T-helper 2 cell (primary cell): ENCODE measurements at places on chromosomes 4 and X.

DNA sequence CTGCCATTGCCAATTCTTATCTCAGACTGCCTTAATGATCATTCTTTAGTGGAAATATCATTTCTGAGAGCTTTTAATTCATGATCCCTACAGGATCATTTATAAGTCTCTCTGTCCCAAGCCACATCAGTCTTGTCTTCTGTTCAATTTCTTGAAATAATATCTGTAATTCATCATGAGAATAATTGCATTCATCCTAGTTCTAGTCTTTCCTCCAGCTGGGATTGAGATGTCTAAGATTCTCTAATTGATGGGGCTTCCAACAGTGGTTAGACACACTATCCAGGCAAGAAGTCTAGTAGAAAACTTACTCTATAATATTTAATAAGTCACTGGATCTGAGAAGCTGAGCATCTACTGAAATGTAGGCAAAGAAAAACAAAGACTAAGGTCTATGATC is 854.7 kb upstream of the ADGRL3 start:
- DNase-seq: no peak

GRCh38 chrX:48632207-48632606 is 34.9 kb downstream of the WDR13 start:
- no peak for DNase-seq

DNA sequence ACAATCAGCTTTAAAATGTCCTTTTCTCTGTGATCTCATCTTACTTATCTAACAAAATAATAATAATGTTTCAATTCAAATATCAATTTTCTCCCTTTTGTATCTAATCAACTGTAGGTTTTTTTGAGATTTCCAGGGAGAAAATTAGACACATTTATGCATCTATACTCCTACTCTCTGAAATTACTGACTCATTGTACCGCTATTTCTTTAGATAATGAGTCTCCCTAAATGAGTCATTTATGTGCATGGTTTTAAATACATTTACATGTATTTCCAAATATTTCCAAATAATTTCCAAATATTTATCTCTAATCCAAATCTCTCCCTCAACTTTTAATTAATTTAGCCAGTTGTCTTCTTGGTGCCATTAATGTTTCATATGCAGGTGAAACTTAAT is 621.0 kb downstream of the TECRL start:
- no peak for DNase-seq

DNA sequence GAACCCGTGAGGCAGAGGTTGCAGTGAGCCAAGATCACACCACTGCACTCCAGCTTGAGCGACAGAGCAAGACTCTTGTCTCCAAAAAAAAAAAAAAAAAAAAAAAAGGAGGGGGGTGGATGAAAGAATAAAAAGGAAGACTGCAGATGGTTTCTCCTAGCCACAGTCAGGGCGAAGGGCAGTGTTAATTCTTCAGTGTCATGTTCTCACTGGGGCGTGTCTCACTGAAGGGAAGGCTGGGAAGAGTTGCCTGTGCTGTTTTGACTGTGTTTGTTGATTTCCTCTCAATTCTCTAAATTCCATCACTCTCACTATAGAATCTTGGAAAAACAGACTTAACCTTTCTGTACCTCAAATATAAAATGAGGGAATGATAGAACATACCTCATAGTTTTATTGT is 71.6 kb upstream of the DHX15 start:
- DNase-seq: no peak
